Mucosa of gallbladder (tissue), 1 donor: ENCODE measurements at places on chromosomes 7 and 10. TPM values are rescaled to one million over a fixed set of nuclear protein-coding genes. Genes with fewer than 3 reads are reported as not detected.

Gene SND1
- total RNA-seq, result 136 TPM

DNA sequence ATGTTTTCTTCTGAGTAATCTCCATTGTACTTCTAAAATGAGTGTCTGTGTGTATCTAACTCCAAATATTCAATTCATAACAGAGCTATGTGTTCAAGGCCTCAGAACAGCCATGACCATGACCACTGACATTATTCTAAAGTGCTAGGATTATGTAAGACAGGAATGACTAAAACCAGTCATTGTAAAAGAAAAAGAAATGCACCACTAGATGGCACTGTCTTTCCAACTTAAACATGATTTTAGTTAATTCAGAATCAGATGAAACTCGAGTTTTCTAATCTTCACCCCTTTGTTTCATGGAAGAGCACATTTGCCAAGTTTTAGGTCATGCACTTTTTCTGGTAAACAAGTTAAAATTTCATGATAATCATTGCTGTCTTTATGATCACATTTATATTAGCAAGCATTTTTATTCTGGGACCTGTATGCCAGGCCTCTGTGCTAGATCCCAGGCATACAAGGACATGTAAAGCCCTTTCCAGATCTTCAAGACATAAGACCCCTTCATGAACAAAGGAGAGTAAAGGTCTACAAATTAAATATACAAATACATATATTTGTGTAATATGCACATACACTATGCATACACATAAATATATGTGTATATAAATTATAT lies 26.1 kb upstream of the RSU1 start:
- DNase-seq, result no peak

- DNase-seq, result no peak
Observed at GRCh38 chr10:61024151-61024855, 80.3 kb upstream of the RHOBTB1 start.

- DNase-seq, result no peak
Observed at GRCh38 chr10:11298116-11298515, 280.4 kb downstream of the CELF2 start.
